ENCODE measurements at places on chromosomes 5 and 9.

- DNase-seq = no peak
These were observed 31.0 kb downstream of the CYSTM1 start for GRCh38 chr5:140205952-140206351.

DNA sequence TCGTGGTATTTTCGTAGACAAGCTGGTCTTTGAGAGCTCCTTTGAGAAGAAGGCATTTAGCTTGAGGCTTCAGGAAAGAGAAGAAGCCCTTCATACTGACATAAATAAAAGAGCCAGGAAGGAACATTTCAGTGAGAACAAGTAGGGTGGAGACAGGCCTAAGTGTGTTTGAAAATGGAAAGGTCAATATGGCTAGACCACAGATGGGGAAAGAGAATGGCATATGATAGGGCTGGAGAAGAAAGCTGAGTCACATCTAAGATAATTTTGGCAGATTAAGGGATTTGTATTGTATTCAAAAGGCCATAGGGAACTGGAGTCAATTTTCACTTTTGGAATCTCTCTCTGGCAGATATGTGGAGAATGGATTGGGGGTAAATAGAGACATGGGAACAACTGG lies 374.9 kb downstream of the TMEM38B start:
- DNase-seq = no peak

DNA sequence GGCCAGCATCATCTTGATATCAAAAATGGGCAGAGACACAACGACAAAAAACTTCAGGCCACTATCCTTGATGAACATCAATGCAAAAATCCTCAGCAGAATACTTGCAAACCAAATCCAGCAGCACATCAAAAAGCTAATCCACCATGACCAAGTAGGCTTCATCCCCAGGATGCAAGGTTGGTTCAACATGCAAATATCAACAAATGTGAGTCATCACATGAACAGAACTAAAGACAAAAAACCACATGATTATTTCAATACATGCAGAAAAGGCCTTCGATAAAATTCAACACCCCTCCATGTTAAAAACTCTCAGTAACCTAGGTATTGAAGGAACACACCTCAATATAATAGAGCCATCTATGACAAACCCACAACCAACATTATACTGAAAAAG lies 8.5 kb downstream of the MTREX start:
- DNase-seq = no peak

GRCh38 chr9:94606646-94607422 lies 13.2 kb upstream of the FBP2 start:
- DNase-seq = no peak

GRCh38 chr5:1436036-1436435 lies 9.2 kb downstream of the SLC6A3 start:
- no peak for DNase-seq

GRCh38 chr5:154375329-154376008 lies 70.3 kb upstream of the SAP30L start:
- no peak for DNase-seq

DNA sequence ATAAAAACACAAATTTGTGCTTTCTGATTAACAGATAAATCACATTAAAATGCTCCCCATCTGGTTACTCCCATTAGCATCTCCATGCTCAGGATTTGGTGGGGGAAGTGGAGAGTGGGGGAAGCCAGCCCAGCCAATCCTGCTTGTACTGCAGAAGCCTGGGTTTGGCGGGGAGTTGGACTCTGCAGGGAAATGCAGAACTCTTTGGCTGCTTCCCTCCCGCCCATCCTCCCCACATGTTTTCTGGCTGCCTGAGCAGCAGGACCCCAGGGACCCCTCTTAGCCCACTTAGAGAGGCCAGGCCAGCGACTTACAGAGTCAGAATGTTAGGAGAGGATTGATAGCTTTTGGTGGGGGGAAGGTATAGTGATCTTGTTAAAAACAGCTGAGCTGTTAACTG lies 59.5 kb upstream of the FOXI1 start:
- no peak for DNase-seq

GRCh38 chr5:96517295-96517694 lies 84.2 kb upstream of the PCSK1 start:
- DNase-seq = no peak

GRCh38 chr5:65252977-65253376 lies 228.7 kb downstream of the ADAMTS6 start:
- no peak for DNase-seq

DNA sequence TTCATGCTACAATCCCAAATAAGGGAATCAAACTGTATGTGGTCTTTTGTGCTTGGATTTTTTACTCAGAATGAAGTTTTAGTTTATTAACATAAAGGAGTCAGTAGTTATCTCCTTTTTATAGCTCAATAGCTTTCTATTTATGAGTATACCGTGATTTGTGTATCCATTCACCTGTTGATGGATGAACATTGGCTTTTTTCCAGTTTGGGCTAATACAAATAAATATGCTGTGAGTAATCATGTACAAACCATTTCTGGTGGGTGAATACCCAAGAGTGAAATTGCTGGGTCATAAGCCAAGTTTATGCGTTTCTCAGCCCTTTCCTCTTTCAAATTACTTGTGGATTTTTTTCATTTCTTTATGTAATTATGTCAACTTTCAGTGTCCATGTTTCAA lies 395.3 kb downstream of the OSTF1 start:
- no peak for DNase-seq

DNA sequence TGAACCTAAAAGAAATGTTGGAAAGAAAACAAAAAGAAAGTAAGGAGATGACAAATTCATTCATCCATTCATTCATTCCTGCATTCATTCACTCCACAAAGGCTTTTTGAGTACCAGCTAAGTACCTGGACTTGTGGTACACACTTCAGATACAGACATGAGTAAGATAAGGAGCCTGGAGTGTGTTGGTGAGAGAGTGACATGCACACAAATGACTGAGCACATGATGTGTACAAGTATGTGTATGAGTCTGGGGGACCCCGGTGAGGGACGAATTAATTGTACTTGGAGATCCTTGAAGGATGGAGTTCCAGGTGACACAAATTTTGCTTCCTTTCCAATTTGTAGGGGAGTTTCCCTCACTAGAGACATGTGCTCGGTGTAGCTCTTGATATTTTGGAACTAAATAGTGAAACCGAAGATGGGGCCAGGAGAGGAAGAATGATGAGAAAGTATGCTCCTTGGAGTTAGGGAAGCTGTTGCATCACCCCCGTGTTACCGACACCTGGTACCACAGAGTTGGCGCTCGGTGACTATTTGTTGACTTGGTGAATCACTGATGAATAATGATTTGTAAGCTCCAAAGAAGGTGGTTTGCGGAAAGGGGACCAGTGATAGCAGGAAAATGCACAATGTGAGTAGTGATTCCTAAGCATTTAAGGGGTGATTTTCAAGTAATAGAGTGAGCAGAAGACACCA lies 509.8 kb downstream of the CCDC171 start:
- DNase-seq = no peak

GRCh38 chr9:84711398-84711777 lies 41.9 kb downstream of the NTRK2 start:
- no peak for DNase-seq

DNA sequence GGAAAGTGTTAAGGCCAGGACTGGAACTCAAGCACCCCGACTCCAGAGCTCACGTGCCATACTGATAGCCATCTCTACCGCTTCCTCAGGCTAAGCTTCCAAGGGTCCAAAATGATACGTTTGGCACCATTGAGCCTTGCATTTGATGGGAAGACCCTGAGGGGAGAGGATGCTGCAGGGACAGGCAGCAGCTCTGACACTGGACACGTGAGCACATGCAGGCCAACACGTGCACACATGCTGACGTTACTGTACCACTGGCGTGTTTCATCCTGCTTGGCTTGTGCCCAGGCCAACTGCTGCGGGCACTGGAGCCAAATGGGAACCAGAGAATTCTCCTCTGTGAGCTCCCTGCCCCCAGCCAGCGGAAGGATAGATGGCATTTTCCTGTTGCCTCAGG lies 5.2 kb downstream of the FAT2 start:
- no peak for DNase-seq
